Calu3 (cell line): ENCODE measurements at places on chromosomes 7 and 10. TPM values are rescaled to one million over a fixed set of nuclear protein-coding genes. Genes with fewer than 3 reads are reported as not detected.

DNA sequence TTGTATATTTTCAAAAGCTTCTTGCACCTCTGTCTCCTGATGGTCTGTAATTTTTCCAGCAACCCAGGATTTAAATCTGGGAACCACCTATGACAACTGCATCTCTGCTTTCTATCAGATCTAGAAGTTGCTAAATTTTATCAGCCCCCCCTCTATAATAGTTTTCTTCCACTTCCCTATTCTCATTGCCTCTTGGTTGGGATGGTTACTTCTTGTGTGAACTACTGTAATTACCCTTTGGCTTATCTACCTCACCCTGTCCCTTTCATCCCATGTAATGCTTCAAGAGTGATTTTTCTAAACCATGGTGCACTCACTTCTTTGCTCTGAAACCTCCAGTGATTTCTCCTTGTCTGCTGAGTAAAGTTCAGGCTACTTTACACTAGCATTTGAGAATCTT lies 92.3 kb downstream of the BMPR1A start:
- no peak for DNase-seq

The NPFFR1 gene
- total RNA-seq = 0.20 and 0.24 TPM in 2 replicates

The MRLN gene
- total RNA-seq = not detected in 2 replicates

GRCh38 chr10:79345241-79346011 lies 1.8 kb upstream of the PPIF start:
- no peak for DNase-seq

DNA sequence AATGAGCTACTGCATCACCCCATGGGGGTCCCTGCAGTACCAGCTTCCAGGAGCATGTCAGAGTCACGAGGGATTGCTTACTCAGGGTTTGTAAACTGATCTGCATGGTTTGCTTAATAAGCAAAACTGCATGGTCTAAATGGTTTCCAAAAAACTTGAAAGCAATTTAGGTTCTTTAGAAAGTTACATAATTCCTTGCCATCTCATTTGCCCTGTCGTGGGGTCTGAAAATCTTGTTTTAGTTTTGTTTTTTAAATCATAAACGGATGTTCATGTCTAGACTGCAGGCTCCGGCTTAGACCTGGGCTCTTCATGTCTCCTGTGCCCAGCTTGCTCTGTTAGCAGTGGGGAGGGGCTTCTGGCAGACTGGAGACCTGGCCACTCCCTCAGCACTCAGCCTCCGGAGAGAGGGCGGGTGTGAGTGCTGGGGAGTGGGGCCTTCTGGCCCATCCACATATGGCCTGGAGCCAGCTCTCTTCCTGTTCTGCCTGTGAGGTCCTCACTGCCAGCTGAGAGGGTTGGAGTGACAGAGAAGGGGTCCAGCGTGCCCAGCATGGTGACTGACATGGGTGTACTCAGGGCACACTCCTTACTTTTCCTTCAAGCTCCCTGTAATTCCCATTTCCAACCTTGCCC lies 17.5 kb downstream of the PRF1 start:
- no peak for DNase-seq
